ENCODE measurements at places on chromosomes 7 and 10. TPM values are rescaled to one million over a fixed set of nuclear protein-coding genes. Genes with fewer than 3 reads are reported as not detected.

Gene UTF1
- 0.18 TPM for total RNA-seq

DNA sequence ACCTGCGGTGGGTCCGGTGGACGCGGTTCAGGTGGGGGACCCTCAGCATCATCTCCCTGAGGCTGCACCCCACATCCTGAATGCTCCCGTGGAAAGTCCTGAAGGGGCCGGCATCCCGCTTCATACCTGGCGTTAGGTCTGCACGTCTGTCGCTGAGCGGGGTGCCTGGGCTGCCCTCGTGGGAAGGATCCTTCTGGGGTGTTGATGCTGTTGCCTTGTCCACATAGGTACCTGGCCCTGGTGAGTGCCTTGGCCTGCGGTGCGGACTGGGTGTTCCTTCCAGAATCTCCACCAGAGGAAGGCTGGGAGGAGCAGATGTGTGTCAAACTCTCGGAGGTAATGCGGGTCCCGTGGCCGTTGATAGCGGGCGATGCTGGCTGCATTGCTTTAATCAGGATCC lies 37.8 kb downstream of the PFKP start:
- peaks cover 12% of the 10 kb centered on the region for H3K4me1 ChIP-seq
- H3K36me3 ChIP-seq: peaks cover 54% of the 10 kb centered on the region
- H3K27ac ChIP-seq: no peak overlapping the region
- H3K4me3 ChIP-seq: no peak overlapping the region
- no peak for DNase-seq
- H3K27me3 ChIP-seq: no peaks in the 10 kb centered on the region

DNA sequence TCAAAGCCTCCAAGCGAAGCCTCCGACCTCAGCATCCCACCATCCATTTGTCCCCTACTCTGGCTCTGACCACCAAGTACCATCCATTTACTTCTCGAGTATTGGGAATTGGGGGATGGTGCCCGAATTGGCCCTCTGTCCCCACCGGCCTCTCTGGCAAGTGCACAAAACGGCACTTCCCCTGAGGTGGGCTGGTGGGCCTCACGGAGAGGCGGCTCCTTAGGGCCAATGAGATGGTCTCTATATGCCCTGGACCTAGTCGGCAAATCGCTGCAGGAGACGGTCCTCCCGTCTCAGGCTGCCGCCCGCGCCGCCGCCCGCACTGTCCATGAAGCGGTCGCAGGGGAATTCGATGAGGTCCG lies 2.8 kb downstream of the TRIL start:
- H3K27me3 ChIP-seq: peaks cover 28% of the 10 kb centered on the region
- DNase-seq: no peak
- peaks cover 23% of the 10 kb centered on the region for H3K4me1 ChIP-seq
- no peak overlapping the region for H3K27ac ChIP-seq

GRCh38 chr7:108603656-108604306 lies 34.1 kb downstream of the DNAJB9 start:
- H3K4me3 ChIP-seq: no peak overlapping the region
- H3K27me3 ChIP-seq: peaks cover 6% of the 10 kb centered on the region
- H3K4me1 ChIP-seq: no peaks in the 10 kb centered on the region

DNA sequence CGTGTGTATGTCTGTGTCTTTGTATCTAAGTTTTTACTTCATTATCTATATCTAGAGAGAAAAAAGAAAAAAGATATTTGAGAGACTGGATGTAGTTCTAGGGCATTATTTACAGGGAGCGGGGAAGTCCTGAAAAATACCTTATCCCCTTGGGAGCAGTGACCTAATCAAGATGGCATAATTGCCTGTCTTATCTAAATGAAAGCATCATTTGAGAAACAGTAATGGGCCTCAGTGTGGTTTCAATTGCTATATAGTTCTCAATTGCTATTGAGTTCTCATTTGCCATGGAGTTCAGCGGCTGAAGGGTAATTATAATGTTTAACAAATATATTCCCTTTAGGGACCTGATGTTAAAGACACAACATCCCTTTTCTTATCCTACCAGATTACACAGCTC lies 216.5 kb downstream of the PLXNA4 start:
- DNase-seq: no peak

- no peaks in the 10 kb centered on the region for H3K36me3 ChIP-seq
- peak; percentile 60 for DNase-seq
- H3K27ac ChIP-seq: no peak overlapping the region
- H3K4me3 ChIP-seq: no peak overlapping the region
- H3K27me3 ChIP-seq: no peaks in the 10 kb centered on the region
These were observed 173.9 kb downstream of the ZNF438 start for GRCh38 chr10:30857803-30858202.

Gene CCDC7
- 2.3 TPM for total RNA-seq

GRCh38 chr7:91198371-91198770 lies 65.9 kb upstream of the FZD1 start:
- no peaks in the 10 kb centered on the region for H3K4me1 ChIP-seq
- DNase-seq: no peak
- H3K27ac ChIP-seq: no peak overlapping the region

- no peak overlapping the region for H3K27ac ChIP-seq
- peaks cover 2% of the 10 kb centered on the region for H3K36me3 ChIP-seq
- DNase-seq: no peak
- H3K27me3 ChIP-seq: no peaks in the 10 kb centered on the region
- no peak overlapping the region for H3K4me3 ChIP-seq
- H3K4me1 ChIP-seq: peaks cover 30% of the 10 kb centered on the region
These were observed 69.4 kb downstream of the DNAJB6 start for GRCh38 chr7:157405914-157406810.

DNA sequence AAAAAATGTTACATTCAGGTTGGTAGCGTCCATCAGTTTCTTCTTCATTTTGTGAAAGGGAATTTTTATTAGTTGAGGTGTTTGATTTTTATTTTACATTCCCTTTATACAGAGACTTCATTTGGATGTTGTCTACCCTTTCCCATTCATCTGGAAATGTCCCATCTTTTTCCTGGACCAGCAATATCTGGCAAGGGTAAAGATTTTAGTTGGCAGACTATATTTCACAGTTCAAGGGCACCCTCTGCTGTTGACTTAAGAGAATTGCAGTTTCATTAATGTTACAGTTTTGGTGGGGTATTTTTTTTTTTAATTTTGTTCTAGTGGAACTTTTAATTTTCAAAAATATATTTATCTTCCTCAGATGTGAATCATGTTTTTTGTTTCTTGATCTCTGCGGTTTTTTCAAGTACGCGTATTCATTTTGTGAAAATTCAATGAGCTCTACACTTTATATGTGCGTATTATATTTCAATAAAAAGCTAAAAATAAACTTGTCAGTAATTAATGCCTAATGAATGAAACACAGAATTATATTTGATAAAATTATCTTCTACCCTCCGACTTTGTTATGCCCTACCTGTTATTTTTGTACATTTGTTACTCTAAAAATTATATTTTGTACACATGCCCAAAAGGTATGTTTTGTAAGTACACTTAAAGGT lies 97.9 kb upstream of the KLF14 start:
- H3K4me3 ChIP-seq: no peak overlapping the region
- no peak overlapping the region for H3K27ac ChIP-seq
- no peak for DNase-seq
- no peaks in the 10 kb centered on the region for H3K27me3 ChIP-seq
- no peaks in the 10 kb centered on the region for H3K4me1 ChIP-seq

GRCh38 chr7:135215698-135216097 lies 4.4 kb upstream of the WDR91 start:
- no peaks in the 10 kb centered on the region for H3K36me3 ChIP-seq
- H3K4me3 ChIP-seq: no peak overlapping the region
- H3K27me3 ChIP-seq: no peaks in the 10 kb centered on the region

Gene SEPTIN7
- total RNA-seq: 330 TPM

GRCh38 chr10:126380352-126381076 lies 7.8 kb downstream of the ADAM12 start:
- H3K4me1 ChIP-seq: peaks cover 26% of the 10 kb centered on the region
- DNase-seq: no peak
- H3K36me3 ChIP-seq: peaks cover 5% of the 10 kb centered on the region
- no peak overlapping the region for H3K4me3 ChIP-seq
- no peaks in the 10 kb centered on the region for H3K27me3 ChIP-seq

Gene RBM33
- 50.5 TPM for total RNA-seq

Gene ASAH2
- 2.4 TPM for total RNA-seq

Gene UPK3B
- total RNA-seq: not detected

Gene CPN1
- total RNA-seq: not detected
